ENCODE measurements at places on chromosomes 2 and 18. TPM values are rescaled to one million over a fixed set of nuclear protein-coding genes. Genes with fewer than 3 reads are reported as not detected.

DNA sequence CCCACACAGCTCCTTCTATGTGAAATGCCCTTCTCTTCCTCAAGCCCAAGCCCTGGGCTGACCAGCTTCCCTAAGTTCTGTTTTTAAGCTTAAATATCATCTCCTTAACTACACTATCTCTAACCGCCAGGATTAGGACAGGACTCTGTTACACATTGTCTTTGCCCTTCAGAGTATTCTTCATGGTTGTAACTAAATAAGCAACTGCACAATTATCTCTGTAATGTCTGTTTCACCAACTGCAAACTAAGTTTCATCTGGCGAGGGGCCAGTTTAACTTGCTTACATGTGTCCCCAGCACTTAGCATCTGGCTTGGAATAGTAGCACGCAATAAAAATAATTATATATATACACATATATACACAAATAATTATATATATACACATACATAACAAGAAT, 1.1 kb upstream of the ERMN start:
- no peaks in the 10 kb centered on the region for H3K27me3 ChIP-seq
- H3K4me3 ChIP-seq: no peak overlapping the region
- peaks cover 2% of the 10 kb centered on the region for H3K4me1 ChIP-seq
- no peaks in the 10 kb centered on the region for H3K36me3 ChIP-seq
- no peak for DNase-seq

DNA sequence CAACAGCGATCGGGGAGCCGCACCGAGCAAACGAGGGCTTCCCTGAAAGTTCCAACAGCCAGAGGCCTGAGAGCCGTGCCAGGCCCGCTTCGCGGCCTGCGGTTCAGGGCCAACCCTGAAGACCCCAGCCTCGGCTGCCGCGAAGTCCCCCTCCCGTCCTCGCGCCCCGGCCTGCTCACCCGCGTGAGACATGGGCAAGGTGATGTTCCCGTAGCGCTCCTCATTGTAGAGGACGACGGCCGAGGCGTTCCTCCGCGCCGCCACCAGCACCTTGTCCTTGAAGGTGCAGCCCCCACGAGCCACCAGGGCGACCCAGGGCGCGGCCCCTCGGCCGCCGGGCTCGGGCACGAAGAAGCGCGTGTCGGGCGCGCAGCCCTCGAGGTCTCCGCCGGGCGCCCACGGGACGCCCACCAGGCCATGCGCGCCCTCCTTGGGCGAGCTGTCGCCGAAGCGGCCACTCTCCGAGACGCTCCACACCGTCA, 510 bp downstream of the RNF149 start:
- no peaks in the 10 kb centered on the region for H3K36me3 ChIP-seq
- peak overlapping the region; percentile 80 for H3K4me3 ChIP-seq
- H3K27ac ChIP-seq: peak overlapping the region; percentile 8
- peak; percentile 67 for DNase-seq
- H3K27me3 ChIP-seq: no peaks in the 10 kb centered on the region

DNA sequence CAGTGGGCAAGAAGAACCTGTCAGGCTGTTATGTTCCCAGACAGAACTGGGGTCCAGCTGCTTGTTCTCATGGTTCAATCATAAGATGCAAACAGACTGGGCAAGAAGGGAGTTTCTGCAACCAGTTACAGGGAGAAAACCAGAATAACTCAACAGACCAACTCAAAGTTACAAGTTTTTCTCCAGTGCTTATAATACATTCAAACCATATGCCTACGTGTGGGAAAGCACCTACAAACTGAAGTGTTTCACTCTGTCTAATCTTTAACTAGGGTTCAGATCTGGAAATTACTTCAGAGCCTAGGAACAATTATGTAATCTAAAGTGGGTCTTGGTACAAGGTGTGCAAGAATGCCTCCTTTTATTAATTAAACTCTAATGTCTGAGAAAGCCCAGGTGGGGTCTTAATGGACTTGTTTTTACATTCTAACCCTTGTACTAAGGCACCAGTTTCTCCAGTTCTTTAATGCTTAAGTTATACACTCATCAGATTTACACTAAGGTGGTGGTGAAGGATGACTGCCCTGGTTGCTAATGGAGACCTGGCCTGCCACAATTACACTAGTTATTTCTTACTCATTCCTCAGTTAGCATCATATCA, 951.9 kb downstream of the TSN start:
- H3K4me3 ChIP-seq: no peak overlapping the region
- H3K27ac ChIP-seq: no peak overlapping the region
- no peaks in the 10 kb centered on the region for H3K4me1 ChIP-seq
- DNase-seq: no peak
- no peaks in the 10 kb centered on the region for H3K27me3 ChIP-seq

CREG2 gene
- not detected for total RNA-seq

GRCh38 chr18:23260926-23261590, 125.8 kb downstream of the CABLES1 start:
- no peaks in the 10 kb centered on the region for H3K4me1 ChIP-seq
- H3K36me3 ChIP-seq: no peaks in the 10 kb centered on the region
- no peak overlapping the region for H3K4me3 ChIP-seq
- no peak for DNase-seq

MEP1B gene
- not detected for total RNA-seq

- no peaks in the 10 kb centered on the region for H3K36me3 ChIP-seq
- H3K27me3 ChIP-seq: no peaks in the 10 kb centered on the region
- H3K4me3 ChIP-seq: no peak overlapping the region
- H3K27ac ChIP-seq: no peak overlapping the region
- DNase-seq: no peak
These were observed 16.6 kb downstream of the KLHL29 start for GRCh38 chr2:23401427-23402204.

DNA sequence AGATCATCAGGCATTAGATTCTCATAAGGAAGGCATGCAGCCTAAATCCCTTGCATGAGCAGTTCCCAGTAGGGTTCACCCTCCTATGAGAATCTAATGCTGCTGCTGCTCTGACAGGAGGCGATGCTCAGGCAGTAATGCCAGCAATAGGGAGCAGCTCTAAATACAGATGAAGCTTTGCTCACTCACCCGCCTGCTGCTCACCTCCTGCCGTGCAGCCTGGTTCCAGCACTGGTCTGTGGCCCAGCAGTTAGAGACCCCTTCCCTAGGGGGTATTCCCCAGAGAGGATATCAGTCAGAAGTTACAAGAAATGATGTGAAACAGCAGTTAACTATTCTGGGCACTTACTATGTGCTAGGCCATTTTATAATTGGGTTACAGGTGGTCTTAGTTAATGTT, 226.0 kb downstream of the KCNJ3 start:
- H3K4me1 ChIP-seq: no peaks in the 10 kb centered on the region
- no peaks in the 10 kb centered on the region for H3K36me3 ChIP-seq
- DNase-seq: no peak
- H3K4me3 ChIP-seq: no peak overlapping the region

DNA sequence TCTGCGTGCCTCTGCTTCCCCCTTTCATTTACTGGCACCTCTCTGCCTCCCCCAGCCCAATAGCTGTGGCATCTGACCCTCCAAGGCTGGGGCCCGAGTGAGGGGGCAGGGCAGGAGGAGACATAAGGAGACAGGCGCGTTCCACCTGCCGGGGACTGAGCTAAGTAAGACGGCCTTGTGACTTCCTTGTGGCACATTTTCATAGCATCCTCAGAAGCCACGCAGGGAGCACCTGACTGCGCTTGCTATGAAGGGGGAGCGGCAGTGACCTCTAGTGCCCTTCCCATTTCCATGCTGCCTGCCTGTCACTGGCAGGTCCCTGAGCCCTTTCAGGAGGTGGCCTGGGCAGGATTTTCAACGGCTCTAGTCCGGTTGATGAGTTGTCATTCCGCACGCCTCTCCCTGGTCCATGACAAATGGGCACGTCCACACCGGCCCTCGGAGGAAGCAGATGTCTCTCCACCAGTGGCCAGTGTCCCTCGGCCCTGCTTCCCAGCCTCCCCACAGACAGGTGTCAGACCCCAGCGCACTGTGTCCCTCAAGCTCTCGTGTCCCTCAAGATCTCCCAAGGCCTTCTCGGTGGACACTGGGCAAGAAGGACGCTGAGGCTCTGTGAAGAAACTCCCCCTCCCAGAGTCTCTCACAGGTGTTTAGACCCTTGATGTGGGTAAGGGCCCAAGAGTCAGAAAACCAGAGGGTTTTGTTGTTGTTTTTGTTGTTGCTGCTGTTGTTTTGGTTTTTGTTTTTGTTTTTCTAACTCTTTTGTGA, 42.7 kb downstream of the CYP26B1 start:
- H3K4me1 ChIP-seq: no peaks in the 10 kb centered on the region
- no peak for DNase-seq
- H3K36me3 ChIP-seq: no peaks in the 10 kb centered on the region
- H3K27ac ChIP-seq: no peak overlapping the region
- no peak overlapping the region for H3K4me3 ChIP-seq

DNA sequence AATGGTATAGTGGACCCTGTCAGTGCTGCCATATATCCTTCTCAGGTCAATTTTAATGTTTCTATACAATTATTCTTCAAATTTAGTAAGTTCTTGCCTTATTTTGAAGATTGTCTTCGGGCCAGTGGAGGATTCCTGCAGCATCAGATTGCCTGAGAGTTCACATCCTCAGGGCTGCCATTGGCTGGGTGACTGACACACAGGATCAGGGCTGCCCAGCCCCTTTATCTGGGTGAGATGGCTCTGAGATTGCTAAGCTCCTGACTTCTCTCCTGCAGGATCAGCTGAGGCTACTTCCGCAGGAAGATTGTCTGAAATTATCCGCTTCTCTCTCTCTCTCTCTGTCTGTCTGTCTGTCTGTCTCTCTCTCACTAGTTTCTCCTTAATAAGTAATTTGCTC, 567.4 kb downstream of the TSN start:
- H3K4me3 ChIP-seq: no peak overlapping the region
- H3K27ac ChIP-seq: no peak overlapping the region
- H3K27me3 ChIP-seq: peaks cover 4% of the 10 kb centered on the region

- H3K36me3 ChIP-seq: no peaks in the 10 kb centered on the region
- no peaks in the 10 kb centered on the region for H3K4me1 ChIP-seq
- no peak for DNase-seq
- no peak overlapping the region for H3K27ac ChIP-seq
- H3K27me3 ChIP-seq: no peaks in the 10 kb centered on the region
These were observed 144.3 kb downstream of the VAPA start for GRCh38 chr18:10057894-10058791.

RAB27B gene
- 0.39 TPM for total RNA-seq

GRCh38 chr18:27599202-27599829, 414.2 kb upstream of the CHST9 start:
- H3K36me3 ChIP-seq: no peaks in the 10 kb centered on the region
- H3K27me3 ChIP-seq: no peaks in the 10 kb centered on the region
- H3K4me1 ChIP-seq: no peaks in the 10 kb centered on the region
- H3K4me3 ChIP-seq: no peak overlapping the region
- no peak for DNase-seq
- H3K27ac ChIP-seq: no peak overlapping the region

LAMA3 gene
- 14.2 TPM for total RNA-seq

STEAP3 gene
- 20.3 TPM for total RNA-seq

- no peaks in the 10 kb centered on the region for H3K27me3 ChIP-seq
- H3K27ac ChIP-seq: no peak overlapping the region
- DNase-seq: no peak
- H3K36me3 ChIP-seq: no peaks in the 10 kb centered on the region
- no peaks in the 10 kb centered on the region for H3K4me1 ChIP-seq
These were observed 156.7 kb downstream of the ARHGAP28 start for GRCh38 chr18:6885992-6886796.

- no peaks in the 10 kb centered on the region for H3K4me1 ChIP-seq
- no peaks in the 10 kb centered on the region for H3K36me3 ChIP-seq
- no peak overlapping the region for H3K27ac ChIP-seq
- no peaks in the 10 kb centered on the region for H3K27me3 ChIP-seq
- no peak overlapping the region for H3K4me3 ChIP-seq
These were observed 247.0 kb downstream of the AGAP1 start for GRCh38 chr2:235740821-235741220.

CPO gene
- total RNA-seq: 0.58 TPM

DNA sequence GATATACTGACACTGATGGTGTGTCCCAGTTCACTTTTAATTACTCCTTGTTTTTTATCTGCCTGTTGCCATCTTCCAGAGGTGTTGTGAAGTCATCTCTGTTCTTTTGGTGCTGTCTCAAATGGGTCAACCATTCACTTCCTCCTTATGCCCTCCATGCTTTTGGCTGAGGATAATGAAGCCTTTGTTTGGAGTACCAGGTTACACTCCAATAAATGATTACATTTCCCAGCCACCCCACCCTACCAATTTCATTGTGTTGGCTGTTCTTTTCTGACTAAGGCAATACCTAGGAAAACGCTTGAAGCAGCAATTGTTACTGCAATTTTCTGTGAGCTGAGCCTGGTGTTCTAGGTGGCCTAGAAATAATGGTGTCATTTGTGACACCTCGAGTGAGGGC, 29.8 kb upstream of the ACTG2 start:
- no peak for DNase-seq
- no peaks in the 10 kb centered on the region for H3K27me3 ChIP-seq
- no peak overlapping the region for H3K27ac ChIP-seq
- H3K4me1 ChIP-seq: no peaks in the 10 kb centered on the region

- H3K36me3 ChIP-seq: no peaks in the 10 kb centered on the region
- peak; percentile 79 for DNase-seq
- H3K27ac ChIP-seq: no peak overlapping the region
- no peaks in the 10 kb centered on the region for H3K4me1 ChIP-seq
- H3K4me3 ChIP-seq: no peak overlapping the region
These were observed 101.7 kb downstream of the KLHL29 start for GRCh38 chr2:23486684-23487075.

GRCh38 chr2:119009110-119009509, 67.1 kb downstream of the MARCO start:
- no peak overlapping the region for H3K4me3 ChIP-seq
- no peak for DNase-seq
- no peaks in the 10 kb centered on the region for H3K4me1 ChIP-seq
- H3K27me3 ChIP-seq: no peaks in the 10 kb centered on the region

- H3K27me3 ChIP-seq: no peaks in the 10 kb centered on the region
- H3K4me3 ChIP-seq: no peak overlapping the region
- H3K27ac ChIP-seq: no peak overlapping the region
- DNase-seq: peak; percentile 68
- no peaks in the 10 kb centered on the region for H3K4me1 ChIP-seq
These were observed 13.7 kb downstream of the HES6 start for GRCh38 chr2:238225911-238226697.

CDH2 gene
- total RNA-seq: 10.1 TPM

GRCh38 chr2:63048367-63049171, 2.1 kb upstream of the OTX1 start:
- DNase-seq: peak; percentile 74
- no peak overlapping the region for H3K27ac ChIP-seq
- no peaks in the 10 kb centered on the region for H3K4me1 ChIP-seq
- peaks cover 1% of the 10 kb centered on the region for H3K27me3 ChIP-seq

DNA sequence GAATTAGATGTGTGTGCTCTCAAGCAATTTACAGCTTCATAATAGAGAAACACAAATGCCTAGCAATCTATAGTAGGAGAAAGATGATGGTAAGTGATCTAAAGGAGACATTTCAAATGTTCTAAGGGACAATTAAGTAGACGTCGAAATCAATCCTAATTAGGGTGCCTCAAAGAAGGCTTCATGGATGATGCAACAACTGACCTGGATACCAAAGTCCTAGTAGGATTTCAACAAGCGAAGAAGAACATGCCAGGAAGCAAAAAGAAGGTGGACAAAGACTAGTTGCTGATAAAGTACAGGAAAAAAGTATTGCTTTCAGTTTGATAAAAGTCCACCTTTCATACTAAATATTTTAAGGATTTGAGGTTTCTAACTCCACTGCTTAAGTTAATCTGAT, 12.5 kb downstream of the FIGN start:
- DNase-seq: no peak
- H3K27ac ChIP-seq: no peak overlapping the region
- H3K4me1 ChIP-seq: no peaks in the 10 kb centered on the region
- no peaks in the 10 kb centered on the region for H3K36me3 ChIP-seq
- H3K27me3 ChIP-seq: no peaks in the 10 kb centered on the region

Measured in aorta (tissue), 5 donors.